ENCODE measurements at places on chromosomes 5 and 9.

- DNase-seq, result no peak
Measured at GRCh38 chr5:142621227-142621626, 64.7 kb downstream of the FGF1 start.

GRCh38 chr9:6054280-6055099, 39.1 kb upstream of the RANBP6 start:
- DNase-seq, result peak; percentile 87

DNA sequence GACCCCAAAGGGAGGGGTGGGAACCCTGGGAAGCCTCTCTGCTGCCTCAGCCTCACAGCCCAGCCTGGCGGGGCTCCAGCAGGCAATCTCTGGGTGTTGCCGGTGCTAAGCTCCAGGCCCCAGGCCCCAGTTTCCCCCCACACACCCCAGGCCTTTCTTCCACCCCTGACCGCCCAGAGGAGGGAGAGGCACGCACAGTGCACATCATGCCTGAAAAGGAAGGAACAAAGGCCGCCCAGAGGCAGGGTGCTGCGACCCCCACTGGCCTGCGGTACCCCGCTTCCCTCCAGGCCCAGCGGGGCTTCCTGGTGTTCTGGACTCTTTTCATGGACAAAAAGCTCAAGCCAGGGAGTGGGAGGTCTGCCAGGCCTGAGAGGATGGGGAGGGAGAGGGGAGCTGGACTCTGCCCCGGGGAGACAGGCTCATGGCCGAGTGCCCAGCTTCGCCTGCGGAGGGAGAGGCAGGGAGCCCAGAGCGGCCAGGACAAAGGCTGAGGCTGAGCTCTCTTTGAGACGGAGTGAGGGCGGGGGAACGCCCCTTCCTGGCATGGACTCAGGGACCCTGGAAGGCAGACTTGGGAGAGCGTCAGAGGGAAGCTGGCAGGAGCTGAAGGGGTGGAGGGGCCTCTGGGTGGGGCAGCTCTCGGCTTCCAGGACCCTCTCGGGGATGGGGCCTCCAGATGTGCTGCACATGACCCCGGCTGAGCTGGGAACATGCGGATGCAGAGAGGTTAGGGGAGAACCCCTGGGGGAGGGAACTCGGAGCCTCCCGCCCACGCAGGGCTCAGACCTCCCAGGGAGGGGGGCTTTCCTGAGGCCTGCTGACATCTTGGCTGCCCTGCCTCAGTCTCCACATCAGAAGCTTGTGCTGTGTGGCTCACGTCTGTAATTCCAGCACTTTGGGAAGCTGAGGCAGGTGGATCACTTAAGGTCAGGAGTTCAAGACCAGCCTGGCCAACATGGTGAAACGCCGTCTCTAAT, 1.8 kb upstream of the ENTPD2 start:
- no peak for DNase-seq

- DNase-seq, result no peak
Measured at GRCh38 chr5:96930058-96930457, 5.8 kb upstream of the LNPEP start.

GRCh38 chr5:74367934-74368333, 272.6 kb downstream of the ENC1 start:
- DNase-seq, result no peak

- DNase-seq, result peak; percentile 64
Measured at GRCh38 chr9:34636791-34637355, 714 bp downstream of the SIGMAR1 start.

GRCh38 chr9:70119786-70120185, 76.1 kb downstream of the MAMDC2 start:
- DNase-seq, result no peak

DNA sequence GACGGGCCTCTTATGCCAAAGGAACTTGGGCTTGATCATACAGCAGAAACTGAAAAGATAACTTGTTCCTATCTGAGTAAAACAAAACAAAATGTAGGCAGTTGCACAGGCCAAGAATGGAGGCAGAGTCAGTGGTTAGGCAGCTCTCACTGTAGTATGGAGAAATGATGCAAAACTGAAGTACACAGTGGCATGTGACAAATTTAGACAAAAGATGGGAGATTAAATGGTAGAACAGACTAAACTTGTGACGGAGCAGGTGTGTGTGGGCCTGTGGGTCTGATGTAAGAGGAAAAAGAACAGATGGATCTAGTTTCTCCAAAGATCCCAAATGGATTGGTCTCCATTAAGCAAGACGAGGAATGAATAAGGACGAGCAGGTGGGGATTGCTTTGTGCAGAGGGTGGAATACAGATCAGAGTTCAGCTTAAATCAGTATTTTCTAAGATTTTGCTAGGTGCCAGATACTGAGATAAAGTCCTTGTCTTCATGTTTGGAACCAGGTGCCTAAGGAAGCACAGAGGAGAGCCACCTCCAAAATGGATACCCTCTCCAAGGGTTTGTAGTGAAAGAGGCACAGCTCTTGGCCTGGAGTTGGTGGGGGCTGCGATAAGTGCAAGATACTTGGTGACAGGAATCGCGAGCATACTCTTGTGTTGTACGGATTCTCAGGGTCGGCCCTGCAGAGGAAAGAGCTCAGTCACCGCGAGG, 722 bp upstream of the DCP2 start:
- no peak for DNase-seq

GRCh38 chr9:113654605-113655428, 191.3 kb downstream of the RGS3 start:
- DNase-seq, result no peak

- peak; percentile 13 for DNase-seq
Measured at GRCh38 chr5:158718738-158719505, 380.8 kb downstream of the EBF1 start.

DNA sequence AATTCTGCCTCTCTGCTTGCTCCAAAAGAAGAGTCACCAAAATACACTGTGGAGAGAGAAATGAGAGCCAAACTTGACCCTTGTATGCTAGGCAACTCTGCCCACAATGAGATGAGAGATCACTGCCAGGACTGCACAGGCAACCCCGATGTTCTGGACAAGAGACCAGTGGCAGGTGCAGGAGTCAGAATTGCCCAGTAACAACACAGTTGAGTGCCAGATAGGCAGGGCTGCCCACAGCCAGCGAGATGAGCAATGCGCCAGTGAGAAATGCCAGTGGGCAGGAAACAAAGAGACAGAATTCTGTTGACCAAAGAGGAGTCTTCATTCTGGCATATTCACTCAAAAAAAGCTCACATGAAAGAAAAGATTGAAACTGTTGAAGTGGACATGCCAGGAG, 570.7 kb downstream of the CAAP1 start:
- no peak for DNase-seq

- no peak for DNase-seq
Measured at GRCh38 chr9:84742261-84742660, 72.7 kb downstream of the NTRK2 start.

GRCh38 chr9:27442464-27442863, 81.6 kb upstream of the IFNK start:
- DNase-seq, result no peak

DNA sequence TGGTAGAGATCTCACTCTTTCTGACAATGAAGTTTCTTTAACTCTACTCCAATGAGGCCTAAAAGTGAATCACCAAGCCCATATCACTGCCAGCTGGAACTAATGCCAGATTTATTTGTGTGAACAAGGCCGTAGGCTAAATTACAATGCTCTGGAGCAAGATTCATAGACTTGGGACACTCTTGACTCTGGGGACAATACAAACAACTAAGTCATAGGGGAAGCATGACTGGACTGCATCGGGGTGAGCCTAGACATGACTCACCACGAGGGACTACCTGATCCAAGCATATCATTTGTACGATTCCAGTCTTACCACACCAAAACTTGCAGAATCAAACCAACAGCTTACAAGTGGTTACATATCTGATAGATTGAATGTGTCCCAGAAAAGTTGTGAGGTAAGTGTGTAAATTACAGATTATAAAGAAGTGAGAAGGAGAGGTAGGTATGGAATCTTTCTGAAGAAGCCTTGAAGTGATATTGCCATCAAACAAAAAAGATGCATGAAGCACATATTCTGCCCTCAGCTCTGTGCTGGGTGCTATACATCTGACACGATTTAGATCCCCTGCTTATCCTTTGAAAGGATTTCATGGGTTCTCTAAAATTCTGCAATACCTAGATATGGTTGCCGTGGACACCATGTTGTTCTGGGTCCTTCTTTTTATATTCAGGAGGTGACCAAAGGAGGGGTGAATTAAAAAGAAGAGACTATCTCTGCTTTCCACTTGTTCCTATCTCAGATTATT, 199.3 kb upstream of the PDE4D start:
- DNase-seq, result peak; percentile 19

All from NB4 (cell line).